ENCODE measurements at places on chromosomes 5 and 9.

GRCh38 chr9:127562279-127562796 is 49.7 kb upstream of the STXBP1 start:
- no peak for DNase-seq

GRCh38 chr9:90808890-90809685 is 7.5 kb downstream of the SYK start:
- DNase-seq, result no peak

DNA sequence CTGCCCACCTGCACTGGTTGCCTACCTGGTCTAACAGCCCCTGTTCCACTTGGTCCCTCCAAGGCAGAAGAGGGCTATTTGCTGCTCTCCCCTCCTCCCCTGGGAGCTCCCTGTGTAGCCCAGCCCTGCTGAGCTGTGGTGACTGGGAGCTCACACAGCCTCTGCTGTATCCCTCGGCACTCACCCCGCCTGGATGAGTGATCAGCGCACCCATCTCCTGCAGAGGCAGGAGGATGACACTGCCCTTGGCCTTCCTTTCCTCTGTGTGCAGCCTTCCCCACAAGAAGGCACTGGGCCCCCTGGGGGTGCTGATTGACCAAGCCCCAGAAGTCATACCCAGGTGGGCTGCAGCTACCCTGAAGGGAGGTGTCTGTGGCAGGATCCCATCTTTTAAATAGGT is 134.2 kb downstream of the ADAMTS2 start:
- no peak for DNase-seq

GRCh38 chr5:144315026-144315425 is 144.4 kb downstream of the KCTD16 start:
- DNase-seq, result no peak

DNA sequence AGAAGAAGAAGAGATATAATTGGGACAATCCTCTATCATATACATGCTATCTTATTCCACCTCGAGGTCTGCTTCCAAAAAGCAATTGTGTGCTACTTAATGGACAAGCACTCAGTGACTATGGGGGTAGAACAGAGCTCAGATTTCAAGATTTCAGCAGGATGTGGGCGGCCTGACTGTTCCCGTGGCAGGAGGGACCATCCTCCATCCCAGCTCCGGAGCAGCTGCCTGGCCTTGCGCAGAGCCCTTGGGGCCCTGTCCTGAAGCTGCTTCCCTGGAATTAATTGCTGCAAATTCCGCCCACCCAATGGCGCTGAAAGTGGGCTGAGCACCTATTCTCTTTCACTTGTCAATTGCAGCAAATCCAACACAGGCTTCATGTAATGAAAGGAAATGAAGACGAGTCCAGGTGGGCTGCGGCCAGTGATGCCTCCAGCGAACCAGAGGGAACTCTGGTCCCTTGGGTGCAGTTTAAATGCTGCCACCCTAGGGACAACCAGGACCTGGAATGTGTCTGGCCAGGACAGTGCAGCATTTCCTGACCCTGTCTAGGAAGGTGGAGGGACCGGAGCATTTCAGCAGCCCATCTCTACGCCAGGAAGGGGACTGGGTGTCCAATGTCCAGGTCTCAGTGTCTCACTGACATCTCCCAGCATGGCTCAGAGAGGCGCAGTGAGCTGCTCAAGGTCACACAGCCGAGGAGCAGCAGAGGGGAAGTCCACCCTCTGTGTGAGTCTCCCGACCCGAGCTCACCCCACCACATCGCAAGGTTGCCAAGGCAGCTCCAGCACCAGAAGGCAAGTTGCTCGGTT is 50.5 kb upstream of the FCN1 start:
- no peak for DNase-seq

GRCh38 chr5:65771266-65771665 is 49.3 kb downstream of the NLN start:
- no peak for DNase-seq

GRCh38 chr5:74326571-74327338 is 313.8 kb downstream of the ENC1 start:
- peak; percentile 14 for DNase-seq

- DNase-seq, result no peak
Observed at GRCh38 chr5:137233726-137234125, 265.4 kb downstream of the SPOCK1 start.

- no peak for DNase-seq
Observed at GRCh38 chr5:94562327-94562971, 56.0 kb downstream of the KIAA0825 start.

DNA sequence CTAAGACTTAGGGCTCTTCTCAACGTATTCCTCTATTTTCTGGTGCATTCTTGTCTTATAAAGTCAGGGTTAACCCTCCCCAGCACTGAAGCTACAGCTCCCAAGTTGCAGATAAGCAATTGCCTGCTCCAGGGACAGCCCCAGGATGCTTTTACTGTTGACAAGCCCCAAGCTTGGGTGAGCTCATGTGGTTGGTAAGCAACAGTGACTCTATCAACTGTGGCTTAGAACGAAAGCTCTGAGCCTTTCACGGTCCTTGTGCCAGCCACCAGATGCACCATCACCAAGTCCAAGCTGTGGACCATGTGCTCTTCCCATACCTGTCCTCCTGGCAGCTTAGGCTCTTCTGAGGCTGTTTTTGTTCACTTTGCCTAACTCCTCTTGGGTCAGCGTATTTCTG is 13.5 kb downstream of the ADRB2 start:
- no peak for DNase-seq

DNA sequence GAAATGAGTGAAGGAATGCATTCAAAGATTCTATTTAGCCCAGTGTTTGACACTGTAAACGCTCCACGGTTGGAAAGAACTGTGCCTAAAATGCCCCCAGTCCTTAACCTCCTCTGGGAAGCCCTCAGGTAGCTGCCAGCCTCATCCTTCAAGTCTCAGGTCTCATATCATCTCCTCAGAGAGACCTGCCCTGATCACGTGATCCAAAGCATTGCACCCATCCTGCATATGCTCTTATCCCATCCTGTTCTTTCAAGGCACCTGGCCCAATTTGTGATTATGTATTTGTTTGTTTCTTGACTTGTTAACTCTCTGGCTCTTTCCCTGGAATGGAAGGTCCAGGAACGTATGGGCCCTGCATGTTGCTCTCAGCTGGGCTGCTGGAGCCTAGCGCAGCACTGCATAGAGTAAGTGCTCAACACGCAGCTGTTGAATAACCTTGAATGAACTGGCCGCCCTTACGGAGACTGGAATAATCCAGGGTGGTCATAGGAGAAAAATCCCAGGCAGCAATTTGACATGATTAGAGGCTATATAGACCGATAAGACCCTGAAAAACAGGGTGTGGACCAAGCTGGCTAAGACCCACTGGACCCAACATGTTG is 8.7 kb downstream of the C1QTNF2 start:
- DNase-seq, result no peak

GRCh38 chr5:150368526-150368925 is 11.0 kb downstream of the TCOF1 start:
- DNase-seq, result no peak

GRCh38 chr5:120152472-120152871 is 311.6 kb upstream of the PRR16 start:
- DNase-seq, result no peak

- no peak for DNase-seq
Observed at GRCh38 chr9:127053057-127053821, 69.2 kb downstream of the ANGPTL2 start.

DNA sequence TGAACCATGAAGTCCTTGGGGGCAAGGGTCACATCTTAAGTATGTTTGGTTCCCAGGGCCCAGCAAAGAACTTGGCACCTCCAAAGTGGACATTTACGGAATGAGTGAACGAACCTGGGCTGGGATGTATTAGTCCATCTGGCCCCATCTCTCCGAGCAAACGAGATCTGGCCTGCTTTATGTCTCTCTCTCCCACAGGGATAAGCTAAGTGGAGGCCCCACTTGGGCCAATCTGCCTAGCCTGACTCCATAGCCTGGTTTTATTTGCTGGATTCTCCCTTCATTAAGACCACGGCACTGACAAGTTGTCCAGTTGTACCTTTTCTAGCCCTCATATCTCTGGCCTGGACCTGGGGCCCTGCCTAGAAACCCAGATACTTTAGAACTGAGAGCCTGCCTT is 2.1 kb downstream of the TTLL11 start:
- no peak for DNase-seq

GRCh38 chr5:96893342-96893741 is 17.0 kb downstream of the ERAP2 start:
- DNase-seq, result no peak

DNA sequence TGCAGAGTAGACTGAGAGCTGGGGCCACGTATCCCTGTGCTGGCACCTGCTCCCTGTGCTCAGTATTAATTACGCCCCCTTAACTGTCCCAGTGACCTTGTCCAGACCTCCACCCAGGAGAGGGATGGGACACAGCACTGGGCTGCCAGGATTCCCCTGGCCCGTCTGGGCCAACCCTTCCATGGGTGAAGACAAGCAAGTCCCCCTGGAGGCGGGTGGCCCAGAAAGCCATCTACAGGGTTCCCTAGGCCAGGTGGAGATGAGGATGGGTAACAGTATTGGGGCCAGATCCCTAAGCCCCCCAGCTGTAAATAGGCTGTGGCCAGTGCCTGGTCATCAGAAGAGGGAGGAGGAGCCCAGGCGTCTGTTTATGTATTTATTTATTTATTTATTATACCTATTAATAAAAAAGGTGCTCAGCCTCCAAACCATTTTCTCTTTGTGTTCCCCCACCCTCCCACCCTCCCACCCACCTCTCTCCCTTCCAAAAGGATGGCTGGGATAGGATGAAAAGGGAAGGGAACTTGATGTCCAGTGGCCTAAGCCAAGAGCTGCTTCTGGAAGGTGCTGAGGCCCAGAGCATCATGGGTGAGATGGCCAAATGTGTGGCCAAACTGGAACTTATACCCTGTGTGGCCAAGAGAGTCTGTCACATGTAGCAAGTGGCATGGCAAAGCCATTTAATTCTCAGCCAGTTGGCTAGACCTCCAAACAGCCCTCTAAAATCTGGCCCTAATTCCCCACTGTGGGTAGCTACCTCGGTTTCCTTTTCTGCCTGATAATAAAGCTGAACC is 43.4 kb upstream of the TESK1 start:
- no peak for DNase-seq

- DNase-seq, result no peak
Observed at GRCh38 chr9:89353989-89354388, 35.7 kb downstream of the SECISBP2 start.

DNA sequence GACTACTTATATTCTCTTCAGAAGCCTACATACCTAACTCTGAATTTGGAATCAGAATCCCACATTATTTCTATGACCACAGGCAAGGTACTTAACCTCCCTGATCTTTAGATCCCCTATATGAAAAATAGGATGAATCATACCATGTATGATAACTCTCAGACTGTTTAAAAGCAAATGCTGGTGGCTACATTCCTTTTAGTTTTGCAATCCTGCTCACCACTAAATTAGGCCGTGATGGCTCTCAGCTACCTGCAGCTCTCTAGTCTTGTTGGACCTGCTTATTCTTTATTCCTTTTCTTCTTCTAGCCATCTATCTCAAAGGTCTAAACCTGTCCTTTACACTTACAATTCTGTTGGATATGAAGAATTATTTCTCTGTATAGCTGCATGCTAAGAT is 303.4 kb upstream of the ATP10B start:
- no peak for DNase-seq

DNA sequence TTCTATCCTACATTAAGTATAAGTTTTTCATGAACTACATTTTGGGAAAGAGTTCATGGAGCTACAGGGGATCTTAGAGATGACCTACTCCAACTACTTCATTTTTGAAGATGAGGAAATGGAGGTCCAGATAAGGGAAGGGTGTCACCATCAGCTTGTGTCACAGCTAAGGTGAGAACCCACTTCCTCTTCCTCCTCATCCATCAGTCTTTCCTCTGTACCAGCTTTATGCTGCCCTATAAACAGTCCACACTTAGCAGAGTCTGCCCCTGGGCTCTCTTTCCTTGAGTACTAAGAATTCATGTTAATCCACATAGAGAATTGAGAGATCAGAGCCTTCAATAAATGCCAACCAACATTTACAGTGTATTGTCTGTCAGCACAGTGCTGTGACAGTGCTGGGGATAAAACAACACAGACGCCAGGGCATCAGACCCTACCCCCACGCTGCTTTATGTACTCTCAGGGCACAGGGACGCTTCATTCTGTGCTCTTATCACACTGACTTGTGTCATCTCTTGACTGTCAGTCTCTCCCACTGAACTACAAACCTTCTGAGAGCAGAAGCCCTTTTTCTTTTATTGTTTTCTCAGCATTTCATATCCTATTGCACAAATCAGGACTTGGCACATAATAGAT is 22.1 kb downstream of the ADRB2 start:
- DNase-seq, result no peak

- no peak for DNase-seq
Observed at GRCh38 chr5:35762368-35762767, 94.3 kb upstream of the IL7R start.

- DNase-seq, result no peak
Observed at GRCh38 chr5:54895816-54896341, 89.5 kb downstream of the ESM1 start.

- no peak for DNase-seq
Observed at GRCh38 chr9:12702160-12702758, 9.1 kb downstream of the TYRP1 start.

DNA sequence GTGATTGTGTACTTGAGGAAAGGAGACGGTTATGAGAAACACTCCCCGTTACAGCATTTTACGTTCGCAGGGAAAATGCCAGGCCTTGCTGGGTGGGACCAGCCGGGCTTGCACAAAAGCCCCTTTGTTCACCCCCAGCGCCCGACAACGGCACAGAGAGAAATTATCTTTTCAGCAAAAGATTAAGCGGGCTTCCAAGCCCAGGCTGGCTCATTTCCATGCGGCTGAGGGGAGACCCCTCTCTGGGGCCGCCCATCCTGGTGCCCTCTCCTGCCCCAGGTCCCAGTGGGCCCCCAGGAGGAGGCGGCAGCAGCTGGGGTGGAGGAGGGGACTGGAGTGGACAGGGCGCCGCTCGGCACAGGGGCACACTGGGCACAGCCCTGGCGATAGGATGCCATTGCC is 50.8 kb upstream of the NOTCH1 start:
- no peak for DNase-seq

- DNase-seq, result no peak
Observed at GRCh38 chr5:45279109-45279508, 417.1 kb downstream of the HCN1 start.

DNA sequence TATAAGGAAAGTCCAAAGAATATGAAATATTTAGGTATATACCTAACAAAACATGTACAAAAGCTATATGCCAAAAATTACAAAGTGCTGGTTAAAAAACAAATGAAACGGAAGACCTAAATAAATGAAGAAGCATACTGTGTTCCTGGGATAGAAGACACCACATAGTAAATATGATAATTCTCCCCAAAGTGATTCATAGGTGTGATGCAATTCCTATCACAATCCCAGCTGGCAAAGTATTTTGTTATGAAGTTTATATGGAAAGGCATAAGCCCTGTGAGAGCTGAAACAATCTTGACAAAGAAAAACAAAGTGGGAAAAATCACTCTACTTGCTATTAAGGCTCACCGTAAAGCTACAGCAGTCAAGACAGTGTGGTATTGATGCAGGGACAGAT is 2.6 kb upstream of the SMIM23 start:
- no peak for DNase-seq
